Activated CD4-positive, alpha-beta T cell treated with anti-CD3 and anti-CD28 coated beads, Interleukin-2, amount 10 ng/mL, durations not matched to agents 24 days and 14 days (primary cell): ENCODE measurements at places on chromosomes 16 and 17. TPM values are rescaled to one million over a fixed set of nuclear protein-coding genes. Genes with fewer than 3 reads are reported as not detected.

Gene KRT25
- not detected in 2 replicates for total RNA-seq

GRCh38 chr16:49844359-49844758 lies 11.6 kb downstream of the ZNF423 start:
- DNase-seq, result no peak

DNA sequence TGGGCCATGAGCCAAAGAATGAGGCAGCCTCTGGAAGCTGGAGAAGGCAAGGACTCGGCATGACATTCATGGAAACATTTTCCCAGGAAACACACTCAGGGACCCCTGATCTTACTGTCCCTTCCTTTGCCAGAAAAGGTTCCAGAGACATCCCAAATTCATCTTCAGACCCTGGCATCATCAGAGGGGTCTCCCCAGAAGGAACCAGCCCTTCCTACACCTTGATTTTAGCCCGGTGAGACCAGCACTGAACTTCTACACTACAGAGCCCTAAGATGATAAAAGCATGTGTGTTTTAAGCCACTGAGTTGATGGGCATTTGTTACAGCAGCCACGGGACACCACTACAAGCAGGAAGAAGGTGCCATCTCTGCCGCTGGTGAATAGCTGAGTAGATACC lies 262.3 kb downstream of the C16orf95 start:
- no peak for DNase-seq

Gene HBQ1
- 0.69 and 1.6 TPM in 2 replicates for total RNA-seq

GRCh38 chr16:86585821-86586611 lies 7.7 kb downstream of the FOXL1 start:
- DNase-seq, result no peak
